ENCODE measurements at places on chromosomes 6 and 20. TPM values are rescaled to one million over a fixed set of nuclear protein-coding genes. Genes with fewer than 3 reads are reported as not detected.
A peak's percentile ranks its signal among the peaks of the same experiment; 100 is the strongest.

DNA sequence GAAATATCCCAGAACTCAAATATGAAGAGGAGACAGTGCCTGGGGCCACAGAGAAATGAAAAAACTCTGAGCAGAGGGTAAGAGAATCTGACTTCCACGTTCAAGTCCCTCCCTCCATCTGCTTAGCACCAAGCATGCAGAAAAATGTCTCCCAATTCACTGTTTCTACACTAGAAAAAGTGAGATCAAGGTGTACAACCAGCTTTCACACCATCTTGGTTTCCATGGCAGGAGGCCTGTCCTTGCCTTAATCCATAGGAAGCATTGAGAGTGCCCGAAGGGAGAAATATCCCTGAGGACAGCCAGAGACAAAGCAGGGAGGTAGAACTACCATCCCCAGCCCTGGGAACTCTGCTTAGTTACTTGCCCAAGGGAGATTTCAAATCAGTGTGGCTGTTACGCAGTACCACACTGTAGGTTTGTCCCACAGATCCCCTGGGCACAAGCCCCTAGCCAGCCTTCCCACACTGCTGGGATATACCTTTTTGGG is 82.9 kb downstream of the SCML4 start:
- no peak for DNase-seq

- DNase-seq = no peak
These were observed 13.9 kb upstream of the CD164 start for GRCh38 chr6:109396046-109396718.

DNA sequence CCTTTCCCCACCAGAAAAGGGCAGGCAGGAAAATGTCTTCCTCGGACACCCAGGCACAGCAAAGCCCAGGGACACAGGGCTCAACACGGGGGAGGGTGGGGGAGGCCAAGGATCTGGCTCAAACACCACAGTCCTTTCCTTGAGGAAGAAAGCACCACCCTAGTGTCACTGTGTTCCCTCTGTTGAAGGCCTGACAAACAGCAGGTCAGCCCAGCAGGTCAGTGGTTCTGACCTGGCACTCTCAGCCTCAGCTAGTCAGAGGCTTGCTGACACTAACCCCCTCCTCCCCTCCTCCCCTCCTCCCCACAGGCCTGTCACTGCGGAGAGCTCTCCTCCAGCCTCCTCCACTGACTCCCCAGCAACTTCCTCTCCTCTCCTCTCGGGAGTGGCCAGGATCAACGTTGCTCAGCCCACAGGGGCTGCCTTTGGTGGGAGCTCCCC is 239.6 kb downstream of the LRFN2 start:
- no peak for DNase-seq

GRCh38 chr20:7151676-7152470 is 384.4 kb downstream of the BMP2 start:
- no peak for DNase-seq

The TREML1 gene
- not detected for total RNA-seq

- DNase-seq = no peak
These were observed 193.0 kb upstream of the ZNF217 start for GRCh38 chr20:53786445-53787267.

DNA sequence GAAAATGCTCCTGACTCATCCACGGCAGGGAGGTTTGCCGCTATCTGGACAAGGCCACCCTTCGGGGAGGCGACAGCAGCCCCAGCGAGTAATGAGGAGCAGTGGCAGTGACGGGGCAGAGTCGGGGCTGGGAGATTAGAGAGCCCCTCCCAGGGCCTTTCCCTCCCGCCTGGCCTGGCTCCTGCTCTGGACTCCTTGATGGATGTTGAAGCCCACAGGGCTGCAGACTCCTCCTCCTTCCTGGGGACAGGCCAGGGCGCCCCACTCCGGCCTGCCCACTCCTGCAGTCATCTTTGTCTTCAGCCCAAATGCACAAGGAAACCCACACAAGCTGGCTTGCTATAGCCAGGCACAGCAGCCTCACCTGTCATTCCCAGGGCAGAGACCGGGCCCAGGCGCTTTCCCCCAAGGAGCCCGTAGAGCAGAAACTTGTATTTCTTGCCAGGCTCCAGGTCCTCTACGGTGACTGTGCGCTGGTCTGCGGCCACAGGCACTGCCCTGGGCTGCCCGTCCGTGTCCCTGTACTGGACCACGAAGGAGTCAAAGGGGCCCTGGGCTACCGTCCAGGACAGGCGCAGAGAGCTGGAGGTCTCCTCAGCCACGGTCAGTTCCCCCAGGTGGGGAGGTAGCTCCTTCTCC is 7.7 kb downstream of the CYP21A2 start:
- no peak for DNase-seq

DNA sequence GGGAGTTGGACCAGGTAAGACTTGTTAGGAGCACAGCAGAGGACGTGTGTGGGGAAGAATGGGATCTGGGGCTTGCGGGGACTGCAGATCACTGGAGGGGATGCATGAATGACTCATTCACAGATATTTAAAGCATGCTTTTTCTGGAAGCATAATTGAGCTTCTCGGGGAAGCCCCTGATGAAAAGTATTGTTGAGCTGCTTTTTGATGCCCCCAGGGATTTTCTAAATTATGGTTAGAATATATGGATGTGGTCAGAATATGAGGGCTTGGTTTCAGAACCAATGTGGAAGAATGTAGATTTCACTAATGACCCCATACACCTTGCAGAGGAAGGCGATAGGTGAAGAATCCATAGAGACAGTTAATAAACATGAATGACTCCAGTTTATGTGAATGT is 36.1 kb downstream of the GMPR start:
- DNase-seq = no peak

- DNase-seq = peak; percentile 68
These were observed 179.3 kb downstream of the MTHFD1L start for GRCh38 chr6:151044465-151045441.

The SAMD5 gene
- 1.6 TPM for total RNA-seq

GRCh38 chr6:33418690-33419291 is 884 bp upstream of the CUTA start:
- DNase-seq = no peak

DNA sequence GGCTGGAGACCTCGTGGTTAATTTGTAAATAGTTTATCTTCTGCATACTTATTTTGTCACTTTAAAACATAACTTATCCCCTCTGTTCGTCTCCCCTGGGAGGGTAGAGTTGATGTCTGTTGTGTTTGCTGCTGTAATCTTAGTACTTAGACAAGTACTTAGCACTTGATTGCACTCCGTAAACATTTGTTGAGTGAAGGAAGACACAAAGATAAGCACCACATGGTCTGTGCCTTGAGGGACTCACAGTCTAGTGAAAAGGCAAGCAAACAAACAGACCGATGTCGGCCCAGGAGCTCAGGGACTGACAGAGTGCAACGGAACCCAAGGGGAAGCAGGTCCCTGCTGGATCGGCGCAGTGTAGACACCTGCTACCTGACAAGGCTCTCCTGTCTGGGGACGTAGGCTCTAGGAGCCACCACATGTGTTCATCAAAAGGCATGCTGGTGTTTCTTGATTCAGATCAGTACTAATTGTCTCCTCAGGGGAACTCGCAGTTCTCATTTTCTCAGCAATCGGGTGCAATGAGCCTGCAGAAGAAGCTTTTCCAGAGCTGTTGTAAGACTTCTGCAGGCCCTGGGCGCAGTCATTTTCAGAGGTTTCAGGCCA is 31.4 kb downstream of the EDN3 start:
- no peak for DNase-seq

DNA sequence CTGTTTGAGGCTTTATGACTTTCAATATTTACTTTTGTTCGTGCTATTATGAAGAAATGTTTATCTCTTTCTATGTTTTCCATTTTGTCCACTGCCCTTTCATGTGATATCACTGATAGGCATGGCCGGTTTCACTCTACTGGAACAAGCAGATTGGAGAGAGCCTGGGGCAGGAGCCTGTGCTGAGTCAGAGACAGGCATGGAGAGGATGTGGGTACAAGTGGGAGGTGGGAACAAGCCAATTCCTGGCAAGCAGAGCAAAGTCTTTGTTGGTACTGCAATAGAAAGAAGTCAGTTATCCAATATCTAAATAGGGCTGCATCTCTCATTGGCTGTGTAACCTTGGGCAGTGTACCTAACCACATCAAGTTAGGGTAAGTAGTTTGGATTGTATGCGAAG is 545.6 kb upstream of the MAP3K7 start:
- DNase-seq = no peak

GRCh38 chr20:43404878-43405277 is 52.8 kb upstream of the SRSF6 start:
- no peak for DNase-seq

DNA sequence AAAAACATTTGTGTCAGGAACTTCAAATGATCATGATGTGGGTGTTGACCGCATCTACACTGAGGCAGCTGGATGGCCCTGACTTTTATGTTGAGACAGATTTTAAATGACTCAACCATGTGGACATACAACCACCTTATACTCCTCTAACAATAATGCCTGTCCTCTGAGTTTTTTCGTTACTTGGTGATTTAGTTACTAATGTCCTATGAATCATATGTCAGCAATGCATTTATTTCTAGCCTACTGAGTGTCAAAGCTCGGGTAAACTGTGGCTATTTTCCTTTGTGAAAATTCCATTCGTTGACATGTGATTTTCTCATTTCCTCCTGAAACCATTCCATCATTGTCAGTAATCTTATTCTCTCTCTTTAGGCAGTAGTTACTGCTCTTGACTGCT is 38.9 kb upstream of the NKX2-4 start:
- DNase-seq = no peak

- no peak for DNase-seq
These were observed 178.3 kb downstream of the TMEM242 start for GRCh38 chr6:157144859-157145568.

DNA sequence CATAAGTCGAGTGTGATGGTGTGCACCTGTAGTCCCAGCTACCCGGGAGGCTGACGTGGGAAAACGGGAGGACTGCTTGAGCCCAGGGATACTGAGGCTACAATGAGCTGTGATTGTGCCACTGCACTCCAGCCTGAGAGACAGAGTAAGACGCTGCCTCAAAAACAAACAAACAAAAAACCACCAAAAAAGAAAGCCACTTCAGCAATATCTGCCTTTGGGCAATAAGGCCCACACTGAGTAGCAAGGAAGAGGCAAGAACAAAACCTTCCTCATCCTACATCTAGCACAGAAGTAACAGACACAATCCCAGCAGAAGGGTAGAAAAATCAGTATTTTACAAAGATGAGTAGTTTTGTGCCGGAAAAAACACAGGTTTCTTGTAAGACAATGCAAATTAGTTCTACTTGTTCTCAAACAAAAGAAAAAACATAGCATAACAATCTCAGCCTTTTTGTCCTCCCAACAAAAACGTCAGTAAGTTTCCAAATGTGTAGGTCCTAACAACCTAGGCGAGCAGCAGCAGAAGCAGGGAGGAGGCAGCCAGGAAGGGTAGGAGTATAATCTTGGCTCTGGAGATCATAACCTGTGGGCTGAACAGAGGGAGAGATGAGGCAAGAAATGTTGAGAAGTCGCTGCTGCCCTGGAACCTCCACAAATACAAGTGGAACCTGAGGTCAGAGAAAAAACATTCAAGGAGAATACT is 5.7 kb downstream of the PPP1R10 start:
- DNase-seq = no peak

The BANF2 gene
- not detected for total RNA-seq

GRCh38 chr6:5082487-5083306 is 2.4 kb upstream of the PPP1R3G start:
- no peak for DNase-seq

DNA sequence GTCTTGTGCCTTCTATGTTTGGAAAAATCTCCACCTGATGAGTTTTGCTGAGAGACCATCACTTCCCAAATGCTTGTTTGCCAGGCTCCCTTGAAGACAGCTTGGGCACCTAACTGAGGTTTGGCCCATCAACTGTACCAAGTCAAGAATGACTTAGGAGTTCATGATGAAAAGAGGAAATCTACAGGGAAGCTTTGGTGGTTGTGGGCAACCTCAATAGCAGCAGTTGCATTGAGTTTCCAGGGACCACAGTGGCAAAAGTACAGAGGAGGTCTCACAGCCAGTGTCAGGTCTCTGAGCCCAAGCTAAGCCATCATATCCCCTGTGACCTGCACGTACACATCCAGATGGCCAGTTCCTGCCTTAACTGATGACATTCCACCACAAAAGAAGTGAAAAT is 49.7 kb upstream of the PHACTR1 start:
- no peak for DNase-seq

The EPPIN gene
- total RNA-seq = 0.68 TPM

- DNase-seq = no peak
These were observed 67.5 kb downstream of the RTN4IP1 start for GRCh38 chr6:106561686-106562405.

DNA sequence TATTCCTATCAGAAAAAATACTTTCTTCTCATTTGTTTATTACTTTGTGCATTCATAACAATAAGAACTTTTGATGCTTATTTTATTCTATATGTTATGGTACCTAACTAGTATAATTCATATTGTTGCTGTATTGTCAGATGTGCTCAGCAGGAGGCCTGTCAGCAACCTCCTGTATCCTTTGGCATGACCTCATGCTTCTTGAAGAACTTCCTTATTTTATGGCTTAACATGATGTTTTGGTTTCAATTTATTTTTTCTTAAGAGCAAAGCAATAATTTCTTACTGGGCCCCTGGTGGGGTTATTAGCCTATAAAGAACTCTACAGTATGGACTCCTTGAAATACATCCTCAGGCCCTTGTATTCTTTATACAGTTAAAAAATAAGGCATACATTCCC is 17.3 kb downstream of the GGTLC1 start:
- no peak for DNase-seq

GRCh38 chr20:31608251-31608945 is 3.3 kb downstream of the ID1 start:
- peak; percentile 88 for DNase-seq

DNA sequence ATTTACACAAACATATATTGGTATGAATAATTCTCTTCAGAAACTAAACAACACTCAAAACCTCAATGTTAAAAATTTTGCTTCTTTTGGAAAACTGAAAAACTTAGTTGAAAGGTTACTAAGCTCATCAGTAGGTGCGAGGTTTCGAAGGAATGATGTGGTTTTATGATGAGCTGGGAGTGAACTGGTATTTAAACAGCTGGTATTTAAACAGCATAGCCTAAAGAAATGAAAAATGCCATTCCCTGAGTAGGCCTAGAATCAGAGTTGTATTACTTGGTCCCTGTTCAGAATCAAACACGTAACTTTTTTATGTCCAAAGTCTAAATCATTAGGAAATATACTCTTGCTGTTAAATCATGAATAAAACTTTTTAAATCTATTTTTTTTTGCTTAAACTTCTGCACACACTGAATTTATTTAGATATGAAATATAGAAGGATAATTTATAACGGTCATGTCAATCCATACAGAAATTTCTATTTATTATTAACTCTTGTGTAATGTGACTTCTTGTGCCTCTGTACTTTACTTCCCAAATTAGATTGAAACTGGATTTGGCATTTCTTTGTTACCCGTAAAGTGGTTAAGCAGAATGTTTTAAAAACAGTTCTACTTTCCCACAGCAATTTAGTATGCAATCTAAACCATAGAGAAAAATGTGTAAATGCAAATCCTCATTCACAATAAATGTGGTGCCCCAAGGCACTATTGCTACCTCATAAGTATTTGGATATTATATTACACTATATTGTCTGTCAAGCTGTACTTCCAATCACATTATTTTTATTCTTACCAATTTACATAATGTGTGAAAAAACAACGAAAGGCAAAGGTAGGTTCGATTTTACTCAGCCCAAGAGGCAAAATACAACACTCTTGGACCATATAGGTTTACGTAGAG is 124.1 kb downstream of the HS3ST5 start:
- no peak for DNase-seq

GRCh38 chr20:54623991-54624569 is 148.7 kb downstream of the DOK5 start:
- DNase-seq = no peak
